ENCODE measurements at places on chromosomes 2 and 18. TPM values are rescaled to one million over a fixed set of nuclear protein-coding genes. Genes with fewer than 3 reads are reported as not detected.

Gene DSC3
- not detected for total RNA-seq

Gene EFR3B
- total RNA-seq = not detected

Gene FLACC1
- 4.7 TPM for total RNA-seq

Gene CHRNG
- total RNA-seq = not detected

Gene SERPINB3
- total RNA-seq = not detected

Gene NEUROD1
- total RNA-seq = not detected

Gene CLEC4F
- 0.15 TPM for total RNA-seq

Gene CFC1
- not detected for total RNA-seq

Gene OBSL1
- total RNA-seq = 1.1 TPM

Gene FAM228A
- total RNA-seq = 0.17 TPM

Gene TSPYL6
- total RNA-seq = not detected

Gene ZFAND2B
- 71.1 TPM for total RNA-seq

- peaks cover 18% of the 10 kb centered on the region for H3K27me3 ChIP-seq
- no peaks in the 10 kb centered on the region for H3K4me1 ChIP-seq
- H3K27ac ChIP-seq = no peak overlapping the region
- no peaks in the 10 kb centered on the region for H3K36me3 ChIP-seq
Measured at GRCh38 chr18:36265015-36265414, 32.5 kb upstream of the FHOD3 start.

DNA sequence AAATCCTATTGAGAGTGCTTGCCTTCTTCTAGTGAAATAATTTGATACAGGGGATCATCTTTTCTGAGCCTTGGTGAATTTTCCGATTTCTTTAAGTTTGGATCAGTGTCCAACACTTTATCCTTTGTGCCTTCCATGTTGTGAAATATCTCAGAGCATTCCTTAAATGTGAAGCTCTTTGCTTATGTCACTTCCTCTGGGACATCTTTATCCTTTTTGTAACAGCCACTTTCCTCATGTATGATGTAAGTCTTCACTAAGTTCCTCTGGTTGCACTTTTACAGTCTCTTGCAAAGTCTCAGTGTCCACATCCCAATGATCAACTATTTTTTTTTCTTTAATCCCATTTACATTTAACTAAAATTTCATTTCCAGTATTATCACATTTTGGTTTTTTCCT is 254.2 kb downstream of the EN1 start:
- no peak overlapping the region for H3K4me3 ChIP-seq
- peaks cover 12% of the 10 kb centered on the region for H3K27me3 ChIP-seq
- no peak overlapping the region for H3K27ac ChIP-seq
- DNase-seq = no peak

- H3K4me1 ChIP-seq = peaks cover 12% of the 10 kb centered on the region
- no peaks in the 10 kb centered on the region for H3K36me3 ChIP-seq
- DNase-seq = no peak
- no peaks in the 10 kb centered on the region for H3K27me3 ChIP-seq
Measured at GRCh38 chr2:126748188-126748760, 92.3 kb downstream of the GYPC start.

DNA sequence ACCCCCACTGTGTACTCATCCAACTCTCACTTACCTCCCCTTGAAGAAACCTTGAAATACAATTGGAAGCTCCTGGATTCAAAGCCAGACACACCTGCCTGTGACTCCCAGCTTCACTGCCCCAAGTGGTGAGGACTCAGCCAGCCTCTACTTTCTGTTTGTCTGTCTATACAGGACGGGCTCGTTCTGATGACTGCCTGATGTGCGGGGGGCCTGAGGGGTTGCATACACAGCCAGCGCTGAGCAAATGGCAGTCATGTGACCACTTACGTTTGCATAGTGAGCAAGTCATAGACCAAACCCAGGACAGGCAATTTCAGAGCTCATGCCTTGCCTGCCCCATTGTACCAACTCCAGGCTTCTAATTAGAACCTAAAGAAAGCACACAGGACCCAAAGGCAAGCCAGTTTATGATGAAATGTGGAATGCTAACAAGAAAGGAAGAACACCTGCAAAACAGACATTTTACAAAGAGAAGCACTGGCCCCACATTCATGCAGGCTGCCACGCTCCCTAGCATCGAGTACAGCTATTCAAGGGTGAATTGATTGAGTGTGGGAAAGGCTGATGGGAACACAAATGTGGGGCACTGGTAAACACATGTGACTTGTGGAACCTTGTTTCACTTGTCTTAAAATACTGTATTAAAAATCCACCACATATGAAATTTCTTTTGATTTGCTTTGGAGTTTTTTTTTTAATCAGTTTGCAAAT is 137.8 kb downstream of the LNPK start:
- peaks cover 36% of the 10 kb centered on the region for H3K27me3 ChIP-seq
- peaks cover 2% of the 10 kb centered on the region for H3K36me3 ChIP-seq
- no peak overlapping the region for H3K27ac ChIP-seq

GRCh38 chr2:233152541-233152940 is 92.4 kb downstream of the INPP5D start:
- H3K27me3 ChIP-seq = no peaks in the 10 kb centered on the region
- no peak for DNase-seq
- H3K27ac ChIP-seq = peak overlapping the region; percentile 77
- H3K4me1 ChIP-seq = peaks cover 20% of the 10 kb centered on the region

DNA sequence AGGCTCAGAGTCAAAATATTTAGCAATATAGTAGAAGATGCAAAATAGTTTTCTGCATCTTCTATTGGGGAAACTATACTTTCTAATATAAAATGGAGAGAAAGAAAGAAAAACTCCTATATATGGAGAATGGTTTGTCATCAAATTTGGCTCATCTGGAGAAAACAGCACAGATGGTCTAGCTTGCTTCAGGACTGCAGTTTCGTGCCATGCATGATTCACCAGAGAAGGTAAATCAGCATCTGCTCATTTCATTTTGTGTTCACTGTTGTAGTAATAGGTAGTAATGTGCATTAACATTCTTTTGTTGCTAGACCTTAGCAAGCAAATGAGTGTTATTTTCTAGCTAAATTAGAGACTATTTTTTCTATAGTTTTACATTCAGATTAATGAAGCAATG is 179.0 kb downstream of the ASXL3 start:
- no peaks in the 10 kb centered on the region for H3K4me1 ChIP-seq
- H3K27me3 ChIP-seq = no peaks in the 10 kb centered on the region
- DNase-seq = no peak
- no peaks in the 10 kb centered on the region for H3K36me3 ChIP-seq
- no peak overlapping the region for H3K4me3 ChIP-seq

GRCh38 chr2:139790807-139791752 is 1010.9 kb upstream of the NXPH2 start:
- H3K36me3 ChIP-seq = no peaks in the 10 kb centered on the region
- H3K4me3 ChIP-seq = no peak overlapping the region
- DNase-seq = no peak
- H3K4me1 ChIP-seq = no peaks in the 10 kb centered on the region
- H3K27ac ChIP-seq = no peak overlapping the region

DNA sequence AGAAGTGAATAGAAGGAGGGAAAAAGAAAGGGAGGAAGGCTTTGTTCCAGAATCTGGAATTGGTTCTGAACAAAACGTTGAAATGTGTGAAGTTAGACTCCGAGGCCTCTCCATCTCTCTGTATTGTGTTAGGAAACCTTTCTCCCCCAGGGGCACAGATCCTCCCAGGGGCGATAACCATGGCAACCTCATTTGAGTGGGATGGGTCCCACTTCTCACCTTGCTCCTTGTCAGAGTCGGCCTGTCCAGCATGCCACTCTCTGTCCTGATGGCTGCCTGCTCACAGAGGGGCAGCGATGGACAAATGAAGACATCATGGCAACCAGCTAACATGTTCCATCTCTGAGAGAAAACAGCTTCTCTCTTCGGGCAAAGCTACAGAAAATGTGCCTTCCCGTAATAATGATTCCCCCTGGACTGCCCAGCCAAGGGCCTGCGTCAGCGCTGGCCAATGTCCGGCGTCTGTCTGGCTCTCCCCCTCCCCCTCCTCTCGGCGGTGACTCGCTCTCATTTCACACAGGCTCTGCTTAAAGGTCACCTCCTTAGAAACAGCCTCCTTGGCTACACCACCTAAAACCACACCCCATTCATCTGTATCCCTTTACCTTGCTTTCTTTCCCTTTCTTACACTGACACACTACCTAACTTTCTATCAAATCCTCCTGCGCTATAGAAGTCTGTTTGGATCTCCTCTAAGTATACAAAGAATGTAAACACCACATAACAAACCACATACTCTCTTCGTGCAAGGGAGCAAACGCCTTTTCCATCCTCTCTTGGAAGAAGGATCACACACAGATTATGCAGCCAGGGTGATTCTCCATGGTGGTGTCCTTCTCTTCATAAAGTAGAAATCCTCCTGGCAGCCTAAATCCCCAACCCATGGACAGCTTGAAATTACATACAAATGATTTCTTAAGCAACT is 32.1 kb upstream of the TTC39C start:
- H3K4me1 ChIP-seq = peaks cover 22% of the 10 kb centered on the region
- H3K27me3 ChIP-seq = no peaks in the 10 kb centered on the region
- H3K4me3 ChIP-seq = peak overlapping the region; percentile 71
- peak overlapping the region; percentile 82 for H3K27ac ChIP-seq

GRCh38 chr2:236055471-236055870 is 112.7 kb downstream of the GBX2 start:
- no peak overlapping the region for H3K4me3 ChIP-seq
- H3K4me1 ChIP-seq = no peaks in the 10 kb centered on the region
- DNase-seq = no peak
- H3K27me3 ChIP-seq = peaks cover 29% of the 10 kb centered on the region
- H3K36me3 ChIP-seq = no peaks in the 10 kb centered on the region

DNA sequence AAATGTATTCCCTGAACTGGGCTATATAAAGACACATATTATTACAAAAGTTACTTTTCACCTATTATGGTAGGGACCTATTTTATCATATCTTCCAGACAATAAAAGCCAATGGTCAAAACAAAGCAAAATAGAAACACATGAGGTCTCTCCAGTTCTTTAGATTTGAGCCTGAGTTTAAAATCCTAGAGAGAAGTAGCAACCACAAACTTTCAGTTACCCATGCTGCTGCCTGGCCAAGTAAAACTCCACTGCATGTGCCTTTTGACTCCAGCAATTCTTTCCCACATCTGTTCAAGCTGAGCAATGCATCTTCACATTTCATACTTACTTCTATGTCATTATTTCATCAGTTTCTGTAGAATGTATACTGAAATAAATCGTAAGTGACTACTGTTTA is 405.3 kb downstream of the STK39 start:
- H3K4me1 ChIP-seq = no peaks in the 10 kb centered on the region
- H3K27me3 ChIP-seq = peaks cover 22% of the 10 kb centered on the region
- H3K27ac ChIP-seq = no peak overlapping the region
- no peak for DNase-seq

DNA sequence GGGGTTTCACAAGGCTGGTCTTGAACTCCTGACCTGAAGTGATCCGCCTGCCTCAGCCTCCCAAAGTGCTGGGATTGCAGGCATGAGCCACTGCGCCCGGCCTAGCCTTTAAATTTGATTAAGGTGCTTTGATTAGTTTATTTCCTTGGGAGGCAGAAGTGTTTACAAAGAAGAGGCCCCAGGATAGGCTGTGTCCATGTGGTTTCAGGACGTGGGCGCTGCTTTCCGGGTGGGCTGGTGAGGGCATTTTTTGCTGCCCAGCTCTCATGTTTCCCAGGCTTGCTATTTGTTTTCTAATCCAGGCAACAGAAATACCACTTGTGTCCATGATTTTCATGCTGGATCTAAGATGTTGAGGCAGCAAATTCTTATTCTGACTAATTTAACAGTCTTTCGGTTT is 124.2 kb downstream of the SH3RF3 start:
- H3K4me3 ChIP-seq = no peak overlapping the region
- no peak for DNase-seq
- no peak overlapping the region for H3K27ac ChIP-seq
- peaks cover 1% of the 10 kb centered on the region for H3K4me1 ChIP-seq
- peaks cover 24% of the 10 kb centered on the region for H3K27me3 ChIP-seq

DNA sequence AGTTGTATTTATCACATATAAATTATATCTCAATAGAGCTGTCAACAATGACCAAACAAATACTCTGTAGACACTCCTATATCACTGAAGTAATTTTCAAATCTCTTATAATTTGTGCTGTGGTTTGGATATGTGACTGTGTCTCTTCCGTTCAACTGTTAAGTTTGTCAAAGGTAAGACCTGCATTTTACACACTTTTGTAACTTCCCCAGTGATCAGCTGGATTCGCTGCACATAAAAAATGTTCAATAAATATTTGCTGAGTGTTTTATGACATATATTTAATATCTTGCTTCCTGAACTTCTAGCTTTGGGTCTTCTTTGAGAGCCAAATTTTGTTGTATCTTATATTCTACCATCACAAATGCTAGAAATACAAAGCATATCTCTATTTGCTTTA is 57.3 kb upstream of the ROCK1 start:
- peaks cover 26% of the 10 kb centered on the region for H3K27me3 ChIP-seq
- H3K4me1 ChIP-seq = no peaks in the 10 kb centered on the region
- no peak for DNase-seq
- H3K4me3 ChIP-seq = no peak overlapping the region
- no peak overlapping the region for H3K27ac ChIP-seq
- H3K36me3 ChIP-seq = no peaks in the 10 kb centered on the region

DNA sequence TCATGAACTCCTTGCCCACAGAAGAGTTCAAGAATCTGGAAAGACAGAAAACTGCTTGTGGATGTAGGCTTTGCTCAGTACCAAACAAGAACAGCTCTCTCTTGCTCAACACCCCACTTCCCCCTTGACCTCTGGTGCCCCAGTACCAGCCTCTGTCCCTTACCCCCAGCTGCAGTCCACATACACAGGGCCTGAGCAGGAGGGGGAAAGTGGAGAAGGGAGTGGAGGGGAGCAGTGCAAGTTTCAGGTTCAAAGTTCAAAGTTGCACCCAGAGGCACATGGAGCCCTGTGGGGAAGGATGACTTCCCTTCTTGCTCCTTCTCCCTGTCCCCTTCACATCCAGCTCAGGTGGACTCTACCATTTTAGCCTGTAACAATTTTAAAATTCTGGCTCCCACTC is 61.1 kb upstream of the LPIN2 start:
- no peaks in the 10 kb centered on the region for H3K36me3 ChIP-seq
- no peaks in the 10 kb centered on the region for H3K27me3 ChIP-seq
- peaks cover 11% of the 10 kb centered on the region for H3K4me1 ChIP-seq

DNA sequence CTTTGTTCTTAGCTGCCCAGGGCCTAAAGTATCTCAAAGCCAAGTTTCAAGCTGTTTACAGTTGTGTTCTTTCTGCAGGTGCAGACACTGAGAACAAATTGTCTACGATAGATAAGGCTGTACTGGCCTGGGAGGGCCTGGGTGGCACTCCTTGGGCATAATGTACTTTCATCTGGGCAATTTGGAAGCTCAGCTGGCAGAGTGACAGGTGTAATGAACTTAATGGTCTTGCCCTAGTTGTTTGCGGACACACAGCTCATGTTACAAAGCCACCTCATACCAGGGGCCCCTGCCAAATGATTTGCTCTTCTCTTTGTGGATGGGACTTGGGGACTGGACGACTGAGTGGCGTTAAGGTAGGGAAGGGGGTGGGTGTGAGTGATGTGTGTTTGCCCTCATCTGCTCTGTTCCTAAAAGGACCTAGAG is 4.3 kb downstream of the LDLRAD4 start:
- peaks cover 2% of the 10 kb centered on the region for H3K36me3 ChIP-seq
- no peak overlapping the region for H3K4me3 ChIP-seq
- peaks cover 26% of the 10 kb centered on the region for H3K4me1 ChIP-seq
- H3K27me3 ChIP-seq = peaks cover 6% of the 10 kb centered on the region
- DNase-seq = no peak
- no peak overlapping the region for H3K27ac ChIP-seq

Measured in T-helper 17 cell (primary cell).